Activated naive CD8-positive, alpha-beta T cell treated with anti-CD3 and anti-CD28 coated beads for 36 hours (primary cell): ENCODE measurements at places on chromosomes 7 and 10. TPM values are rescaled to one million over a fixed set of nuclear protein-coding genes. Genes with fewer than 3 reads are reported as not detected.
A peak's percentile ranks its signal among the peaks of the same experiment; 100 is the strongest.

GRCh38 chr10:21264271-21264670, 261.2 kb downstream of the SKIDA1 start:
- H3K4me3 ChIP-seq: no peak overlapping the region
- no peaks in the 10 kb centered on the region for H3K36me3 ChIP-seq
- H3K27me3 ChIP-seq: peaks cover 4% of the 10 kb centered on the region
- no peak overlapping the region for H3K27ac ChIP-seq
- no peaks in the 10 kb centered on the region for H3K4me1 ChIP-seq

- H3K27ac ChIP-seq: no peak overlapping the region
- no peaks in the 10 kb centered on the region for H3K4me1 ChIP-seq
- H3K27me3 ChIP-seq: no peaks in the 10 kb centered on the region
- H3K4me3 ChIP-seq: no peak overlapping the region
- no peak for DNase-seq
Measured at GRCh38 chr7:114273218-114273617, 141.4 kb upstream of the FOXP2 start.

- no peaks in the 10 kb centered on the region for H3K36me3 ChIP-seq
- H3K4me1 ChIP-seq: no peaks in the 10 kb centered on the region
- H3K27ac ChIP-seq: no peak overlapping the region
- peaks cover 16% of the 10 kb centered on the region for H3K27me3 ChIP-seq
Measured at GRCh38 chr7:111883241-111883640, 320.9 kb upstream of the IMMP2L start.

DNA sequence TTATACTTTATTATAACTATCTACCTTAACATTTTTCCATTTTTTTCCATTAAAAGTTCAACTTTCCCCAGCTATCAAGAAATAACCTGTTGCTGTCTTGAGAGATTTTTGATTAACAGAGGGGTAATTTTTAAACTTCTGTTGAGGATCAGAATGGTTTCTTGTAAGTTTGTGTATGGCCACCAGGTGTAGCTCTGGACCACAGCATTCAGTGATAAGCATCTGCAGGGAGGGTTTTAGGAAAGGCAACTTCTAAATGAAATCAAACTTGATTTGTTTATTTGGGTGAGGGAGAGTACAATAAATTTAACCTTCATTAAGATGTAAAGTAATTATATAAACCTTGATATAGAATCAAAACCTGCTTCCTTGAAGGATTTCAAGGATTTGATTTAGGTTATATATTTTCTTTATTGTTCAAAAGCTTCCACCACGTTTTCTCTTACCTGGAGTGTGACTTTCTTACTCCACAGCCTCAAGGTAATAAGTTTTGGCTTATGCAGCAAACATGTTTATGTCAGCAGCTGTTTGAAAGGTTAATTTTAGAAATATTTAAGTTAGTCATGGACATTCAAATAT, 153.3 kb downstream of the STK31 start:
- no peaks in the 10 kb centered on the region for H3K4me1 ChIP-seq
- H3K27me3 ChIP-seq: peaks cover 31% of the 10 kb centered on the region
- no peak overlapping the region for H3K4me3 ChIP-seq
- H3K27ac ChIP-seq: no peak overlapping the region
- DNase-seq: peak; percentile 6
- no peaks in the 10 kb centered on the region for H3K36me3 ChIP-seq

DNA sequence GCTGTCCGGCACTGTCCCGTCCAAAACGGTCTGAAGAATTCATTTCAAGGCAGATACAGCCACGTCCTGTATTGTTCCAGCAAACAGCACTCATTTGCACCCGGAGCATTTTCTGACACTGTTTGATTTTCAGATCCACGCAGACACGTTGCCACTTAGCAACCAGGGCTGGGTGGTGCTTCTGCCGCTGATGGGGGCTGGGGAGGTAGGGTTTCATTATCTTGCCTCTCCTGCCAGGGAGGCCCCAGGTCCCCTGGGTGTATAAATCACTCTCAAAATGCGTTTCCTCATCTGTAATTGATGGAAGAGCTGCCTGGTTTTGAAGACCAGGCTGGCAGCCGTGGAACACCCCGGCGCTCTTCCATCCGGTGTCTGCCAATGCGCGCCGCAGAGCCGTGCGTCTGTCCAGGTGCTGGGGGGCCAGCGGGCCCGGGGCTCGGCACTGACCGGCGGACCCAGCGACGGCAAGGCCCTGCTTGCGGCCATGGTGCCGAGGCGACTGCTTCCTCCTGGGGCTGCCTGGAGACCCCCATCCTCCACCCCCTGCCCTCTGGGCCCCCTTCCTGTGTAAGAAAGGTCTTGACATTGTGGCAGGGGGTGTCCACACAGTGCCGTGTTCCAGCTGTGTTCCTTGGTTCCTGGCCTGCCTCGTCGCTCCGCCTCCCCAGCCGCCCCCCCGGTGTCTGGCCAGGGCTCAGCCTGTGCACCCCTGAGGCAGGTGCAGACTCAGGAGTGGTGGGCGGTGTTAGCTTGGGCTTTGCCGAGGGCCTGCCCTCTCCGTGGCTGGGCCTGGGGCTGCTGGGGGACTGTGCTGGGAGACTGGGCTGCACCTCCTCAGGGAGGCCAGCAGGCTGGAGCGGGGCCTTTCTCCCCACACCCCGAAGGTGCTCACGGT, 16.6 kb downstream of the ADGRA1 start:
- peaks cover 3% of the 10 kb centered on the region for H3K4me1 ChIP-seq
- peaks cover 14% of the 10 kb centered on the region for H3K27me3 ChIP-seq
- no peak overlapping the region for H3K27ac ChIP-seq
- no peak for DNase-seq
- H3K36me3 ChIP-seq: no peaks in the 10 kb centered on the region

GRCh38 chr10:133257489-133258065, 19.1 kb downstream of the ADAM8 start:
- no peaks in the 10 kb centered on the region for H3K36me3 ChIP-seq
- no peaks in the 10 kb centered on the region for H3K27me3 ChIP-seq
- H3K4me3 ChIP-seq: peak overlapping the region; percentile 48
- H3K4me1 ChIP-seq: peaks cover 31% of the 10 kb centered on the region
- DNase-seq: peak; percentile 28

- no peak overlapping the region for H3K27ac ChIP-seq
- no peak overlapping the region for H3K4me3 ChIP-seq
- H3K36me3 ChIP-seq: no peaks in the 10 kb centered on the region
- no peaks in the 10 kb centered on the region for H3K4me1 ChIP-seq
- no peaks in the 10 kb centered on the region for H3K27me3 ChIP-seq
- DNase-seq: no peak
Measured at GRCh38 chr7:5445981-5446594, 22.5 kb upstream of the TNRC18 start.

Gene CPED1
- not detected for total RNA-seq

Gene C10orf105
- total RNA-seq: 0.24 TPM

Gene FGL2
- total RNA-seq: 1.1 TPM
